ENCODE measurements at places on chromosomes 6 and 20.

DNA sequence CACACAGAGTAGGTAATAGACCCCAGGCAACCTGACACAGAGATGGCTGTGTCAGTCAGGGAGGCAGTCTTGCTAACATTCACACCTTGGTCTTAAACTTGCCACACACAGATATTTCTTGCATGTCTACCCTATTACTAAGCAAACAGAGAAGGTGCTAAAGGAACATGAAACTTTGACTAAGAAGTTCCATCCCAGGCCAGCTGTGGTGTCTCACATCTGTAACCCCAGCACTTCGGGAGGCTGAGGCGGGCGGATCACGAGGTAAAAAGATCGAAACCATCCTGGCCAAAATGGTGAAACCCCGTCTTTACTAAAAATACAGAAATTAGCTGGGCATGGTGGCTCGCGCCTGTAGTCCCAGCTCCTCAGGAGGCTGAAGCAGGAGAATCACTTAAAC lies 222.4 kb upstream of the JARID2 start:
- peak; percentile 6 for DNase-seq

DNA sequence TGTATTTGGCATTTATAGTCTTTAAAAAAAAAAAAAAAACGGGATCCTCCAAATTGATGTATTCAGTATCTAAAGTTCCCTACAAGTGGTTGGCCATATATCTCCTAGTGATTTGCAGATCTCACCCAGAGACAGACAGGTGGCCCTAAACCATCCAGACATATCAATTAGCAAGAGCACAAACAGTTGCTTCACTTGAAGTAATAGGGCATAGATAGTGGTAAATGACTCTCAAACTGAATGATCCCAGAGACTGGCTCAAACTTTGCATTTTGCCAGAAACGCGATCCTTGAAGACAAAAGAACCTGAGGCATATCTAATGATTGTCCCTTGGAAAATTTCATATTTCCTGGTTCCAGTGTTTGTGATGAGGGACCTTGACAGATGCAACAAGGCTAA lies 54.6 kb downstream of the HMGCLL1 start:
- no peak for DNase-seq

DNA sequence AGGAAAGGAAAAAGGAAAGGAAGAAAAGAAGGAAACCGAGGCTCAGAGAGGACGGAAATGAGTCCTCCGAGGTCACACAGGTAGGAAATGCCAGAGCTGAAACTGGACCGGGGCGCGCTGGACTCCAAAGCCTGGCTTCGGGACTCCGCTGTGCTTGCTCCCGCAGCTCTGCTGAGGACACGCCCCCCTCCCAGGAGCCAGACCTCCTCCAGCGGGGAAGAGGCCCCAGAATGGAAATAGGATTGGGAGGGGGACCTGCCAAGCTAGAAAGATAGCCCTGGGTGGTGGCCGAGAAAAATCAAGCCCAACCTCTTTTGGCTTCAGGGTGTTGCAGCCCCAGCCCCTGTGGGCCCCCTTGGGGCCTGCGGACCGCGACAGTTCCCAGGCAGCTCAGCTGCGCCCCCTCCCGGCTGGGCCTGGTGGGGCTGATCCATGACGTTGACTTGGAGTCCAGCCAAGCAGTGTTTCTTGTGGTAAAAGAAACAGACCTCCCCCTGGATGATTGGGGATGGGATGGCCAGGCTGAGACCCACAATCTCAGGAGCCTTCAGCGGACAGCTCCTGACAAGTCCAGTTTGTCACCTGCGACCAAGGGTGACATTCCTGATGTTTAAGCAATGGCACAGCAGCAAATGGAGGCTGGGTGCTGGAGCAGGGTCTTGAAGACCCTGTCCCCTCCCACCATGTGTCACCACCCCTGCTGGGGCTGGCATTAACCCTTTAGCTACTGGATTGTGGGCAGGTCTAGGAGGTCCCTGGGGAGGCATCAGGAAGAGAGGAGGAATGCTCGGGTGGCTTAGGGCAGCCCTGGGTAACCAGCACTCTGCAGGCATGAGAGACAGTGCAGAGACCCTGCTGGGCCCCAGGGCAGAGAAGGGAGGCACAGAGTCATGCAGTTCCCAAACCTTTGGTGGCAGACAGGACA lies 55.4 kb downstream of the RIPOR3 start:
- DNase-seq = no peak

GRCh38 chr6:104183816-104184435 lies 675.8 kb downstream of the HACE1 start:
- no peak for DNase-seq

GRCh38 chr20:4764805-4765204 lies 43.1 kb downstream of the PRND start:
- no peak for DNase-seq

DNA sequence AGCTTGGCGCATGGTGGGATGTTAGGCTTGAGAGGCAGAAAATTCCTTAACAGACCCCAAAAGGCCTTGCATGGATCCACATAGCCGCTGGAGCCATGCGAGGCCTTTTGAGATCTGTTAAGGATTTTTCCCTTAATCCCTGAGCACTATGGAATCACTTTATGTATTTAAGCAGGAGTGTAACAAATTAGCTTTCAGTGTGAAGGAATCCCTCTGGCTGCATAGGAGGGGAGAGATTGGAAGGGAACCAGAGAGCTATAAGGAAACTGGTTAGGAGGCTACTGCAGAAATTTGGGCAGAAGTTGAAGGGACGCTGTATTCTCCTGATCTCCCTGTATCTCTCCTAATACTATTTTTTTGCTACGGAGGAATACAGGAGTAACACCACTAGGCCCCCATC lies 23.1 kb upstream of the NEDD9 start:
- no peak for DNase-seq

DNA sequence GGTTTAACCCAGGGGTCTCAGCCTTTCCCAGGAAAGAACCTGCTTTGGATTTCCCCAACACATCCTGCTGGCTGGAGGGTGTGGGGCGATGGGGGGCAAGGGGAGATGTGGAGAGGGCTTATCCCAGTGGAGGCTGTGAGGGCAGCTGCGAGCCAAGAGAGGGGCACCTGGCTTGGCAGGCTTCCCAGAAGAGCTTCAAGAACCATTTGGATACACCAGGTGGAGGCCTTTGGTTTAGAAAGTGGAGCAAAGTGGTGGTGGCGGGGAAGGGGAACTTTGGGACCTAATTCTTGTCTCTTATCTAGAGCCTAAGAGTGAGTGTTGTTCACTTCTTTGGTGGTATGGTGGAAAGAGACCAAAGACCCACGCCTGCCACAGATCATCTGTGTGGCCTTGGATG lies 12.4 kb downstream of the CD40 start:
- DNase-seq = no peak

DNA sequence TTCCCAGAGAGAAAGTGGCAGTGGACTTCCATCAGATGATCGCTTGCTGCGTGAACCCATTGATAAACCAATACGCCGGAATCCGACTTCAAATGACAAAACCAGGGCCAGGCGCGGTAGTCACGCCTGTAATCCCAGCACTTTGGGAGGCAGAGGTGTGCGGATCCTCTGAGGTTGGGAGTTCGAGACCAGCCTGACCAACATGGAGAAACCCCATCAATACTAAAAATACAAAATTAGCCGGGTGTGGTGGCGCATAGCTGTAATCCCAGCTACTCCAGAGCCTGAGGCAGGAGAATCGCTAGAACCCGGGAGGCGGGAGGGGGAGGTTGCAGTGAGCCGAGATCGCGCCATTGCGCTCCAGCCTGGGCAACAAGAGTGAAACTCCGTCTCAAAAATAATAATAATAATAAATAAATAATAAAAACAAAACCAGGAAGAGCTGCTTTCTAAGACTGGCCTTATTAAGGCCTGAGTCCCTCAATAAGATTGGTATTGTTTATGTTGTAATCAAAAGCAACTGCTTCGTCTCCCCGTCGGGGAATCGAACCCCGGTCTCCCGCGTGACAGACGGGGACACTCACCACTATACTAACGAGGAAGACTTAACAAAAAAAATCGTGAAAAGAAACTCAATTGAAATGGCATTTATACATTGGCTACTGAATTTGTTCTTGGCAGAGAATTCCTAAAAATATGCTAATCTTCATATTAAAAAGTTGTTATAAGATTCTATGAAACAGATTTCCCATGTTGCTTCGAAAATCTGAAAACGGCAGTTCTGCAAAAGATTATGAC lies 110.2 kb upstream of the ZNF184 start:
- no peak for DNase-seq

DNA sequence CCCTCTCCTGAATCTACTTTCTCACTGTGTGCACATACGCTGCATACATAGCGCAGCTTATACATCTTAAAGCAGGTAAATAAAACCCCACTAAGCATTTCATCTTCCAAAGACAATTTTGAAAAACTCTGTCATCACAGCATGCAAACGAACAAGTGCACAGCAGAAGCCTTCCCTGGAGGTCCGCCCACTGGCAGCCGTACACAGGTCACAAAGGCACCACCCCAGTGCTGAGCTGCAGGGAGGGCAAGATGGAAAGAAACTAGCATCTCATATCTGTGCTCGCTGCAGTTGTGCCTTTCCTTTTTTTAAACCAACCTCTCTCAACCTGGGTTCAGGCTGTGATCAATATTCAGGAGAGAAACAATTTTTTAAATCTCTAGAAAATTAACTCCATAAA lies 73.3 kb downstream of the HUS1B start:
- no peak for DNase-seq

- no peak for DNase-seq
These were observed 115.4 kb downstream of the OPN5 start for GRCh38 chr6:47897247-47897646.

- DNase-seq = no peak
These were observed 106.3 kb downstream of the RNF144B start for GRCh38 chr6:18493382-18493891.

DNA sequence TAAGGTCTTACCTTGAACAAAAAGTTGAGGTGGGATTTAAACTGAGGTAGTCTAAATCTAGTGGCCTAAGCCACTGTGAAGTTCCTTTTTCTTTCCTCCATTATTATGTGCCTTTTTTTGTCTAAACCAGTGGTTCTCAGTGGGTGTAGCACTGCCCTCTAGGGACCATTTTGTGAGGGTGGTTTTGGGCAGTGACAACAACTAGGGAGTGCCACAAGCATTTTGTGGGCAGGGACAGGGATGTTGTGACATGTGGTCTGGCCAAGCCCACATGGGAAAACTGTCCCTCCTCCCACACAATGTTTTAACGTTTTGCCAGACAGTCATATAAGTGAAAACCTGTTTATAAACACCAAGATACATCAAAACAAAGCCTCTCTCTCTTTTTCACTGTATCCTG lies 899.4 kb upstream of the FLRT3 start:
- DNase-seq = no peak

DNA sequence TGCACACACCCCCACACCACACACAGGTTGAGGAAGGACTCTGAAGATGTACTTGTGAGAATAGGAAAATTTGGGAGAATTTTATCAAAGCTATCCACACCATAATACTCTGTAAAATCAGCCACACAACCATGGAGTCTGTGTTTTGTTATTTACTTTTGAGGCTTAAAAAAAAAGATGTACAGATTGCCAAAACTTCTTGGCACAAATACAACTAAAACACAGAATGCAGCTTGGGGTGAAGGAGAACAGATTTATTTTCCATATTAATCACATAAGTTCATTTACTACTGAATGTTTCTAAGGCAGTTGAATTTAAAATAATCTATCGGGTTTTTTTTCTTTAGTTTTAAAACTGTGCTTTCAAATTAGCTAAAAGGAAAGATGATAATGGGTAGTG lies 32.8 kb upstream of the KCNQ5 start:
- no peak for DNase-seq

DNA sequence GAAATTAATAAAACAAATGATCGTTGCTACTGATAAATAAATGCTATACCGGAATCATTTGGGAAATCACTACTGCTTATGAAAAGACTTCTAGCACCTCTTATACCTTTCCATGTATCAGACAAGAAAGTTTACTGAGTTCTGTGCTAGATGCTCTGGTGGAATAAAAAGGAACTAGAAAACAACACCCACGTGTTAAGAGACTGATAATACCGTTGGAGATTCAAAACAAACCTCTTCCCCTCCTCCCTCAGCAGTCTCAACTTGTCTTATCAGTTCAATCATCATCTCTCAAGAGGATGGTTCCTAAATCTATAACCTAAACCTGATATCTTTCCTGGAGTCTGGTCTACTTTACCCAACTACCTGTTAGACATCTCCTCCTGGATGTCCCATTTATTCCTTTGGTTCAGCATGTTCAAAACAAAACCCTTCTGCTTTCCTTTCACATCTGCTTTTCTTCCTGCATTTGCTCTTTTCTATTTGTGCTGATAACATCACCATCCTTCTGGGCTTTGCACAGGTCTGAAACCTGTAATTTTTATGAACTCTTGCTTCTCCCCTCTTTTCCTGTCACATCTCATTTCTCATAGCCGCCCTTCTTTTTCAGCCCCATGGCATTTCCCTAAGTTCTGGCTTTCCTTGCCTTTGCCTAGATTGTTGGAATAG lies 122.2 kb downstream of the COL19A1 start:
- DNase-seq = no peak

DNA sequence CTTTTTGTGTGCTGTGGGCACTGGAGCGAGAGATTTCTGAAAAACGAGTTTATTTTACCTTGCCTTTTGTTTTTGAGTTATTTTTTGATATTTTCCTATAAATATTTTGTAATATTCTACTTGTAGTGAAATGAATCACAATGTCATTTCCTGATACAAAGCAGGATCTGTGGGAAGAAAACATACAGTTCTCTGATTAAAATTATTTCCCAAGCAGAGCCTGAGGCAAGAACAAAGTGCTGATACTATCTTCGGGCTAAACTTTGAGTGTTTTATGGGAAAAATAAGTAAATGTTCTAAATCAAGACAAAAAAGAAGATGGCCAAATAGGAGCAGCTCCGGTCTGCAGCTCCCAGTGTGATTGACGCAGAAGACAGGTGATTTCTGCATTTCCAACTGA lies 33.7 kb upstream of the ELOVL5 start:
- DNase-seq = no peak

DNA sequence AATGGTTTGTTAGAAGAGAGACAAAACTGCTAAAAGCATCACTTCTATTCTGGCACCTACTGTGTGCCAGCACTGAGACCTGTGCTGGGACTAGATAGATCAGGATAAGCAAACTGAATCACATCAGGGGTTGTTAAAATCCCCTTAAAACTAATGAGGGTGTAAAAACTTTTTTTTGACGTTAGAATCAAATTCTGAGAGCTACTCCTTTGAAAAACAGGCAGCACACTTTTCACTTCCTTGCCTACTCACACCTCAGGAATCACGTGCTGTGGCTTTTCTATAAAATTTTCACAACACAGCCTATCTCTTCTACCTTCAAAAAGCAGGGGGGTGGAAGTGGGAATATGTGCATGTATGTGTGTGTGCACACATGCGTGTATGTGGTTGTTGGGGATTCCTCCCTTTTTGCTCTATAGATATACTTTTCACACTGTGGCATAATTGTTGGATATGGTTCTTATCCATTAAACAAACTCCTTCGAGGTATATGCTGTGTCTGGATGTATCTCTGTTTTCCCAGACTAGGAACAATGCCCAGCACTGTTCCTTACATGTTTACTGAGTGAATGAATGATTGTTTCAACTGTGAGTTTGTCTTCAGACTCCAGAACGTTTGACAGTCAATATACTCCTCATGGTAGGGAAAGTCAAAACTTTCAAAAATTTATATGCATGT lies 105.4 kb downstream of the FYN start:
- DNase-seq = no peak
